Mammary epithelial cell (primary cell): ENCODE measurements at places on chromosomes 16 and 17.
A peak's percentile ranks its signal among the peaks of the same experiment; 100 is the strongest.

DNA sequence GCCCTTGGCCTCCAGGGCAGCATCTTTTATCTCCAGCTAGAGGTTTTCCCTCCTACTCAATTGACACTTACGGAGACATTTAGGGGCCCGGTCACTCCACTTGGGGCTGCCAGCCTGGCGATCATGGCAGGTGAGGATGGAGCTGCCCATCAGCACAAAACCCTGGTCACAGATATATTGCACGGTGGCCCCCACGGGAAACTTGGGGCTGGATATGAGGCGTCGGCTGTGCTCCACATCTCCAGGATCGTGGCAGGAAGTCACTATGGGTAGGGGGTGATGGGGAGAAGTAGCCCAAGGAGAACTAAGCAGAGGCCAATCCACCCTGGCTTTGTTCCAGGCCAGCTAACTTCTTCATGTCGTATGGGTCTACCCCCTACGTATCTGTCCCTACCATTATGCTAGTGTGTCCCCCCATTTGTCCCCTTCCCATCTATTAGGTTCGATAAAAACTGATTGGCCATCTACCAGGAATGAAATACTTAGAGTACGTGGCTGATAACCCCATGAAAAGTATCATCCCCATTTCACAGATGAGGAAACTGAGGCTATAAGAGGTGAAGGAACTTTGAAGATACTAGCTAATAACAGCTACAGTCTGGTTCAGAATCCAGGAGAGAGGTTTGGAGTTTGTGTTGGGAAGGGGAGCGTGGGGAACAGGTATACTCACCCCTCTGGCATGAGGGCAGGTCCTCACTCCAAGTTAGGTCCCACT lies 6.1 kb upstream of the PHF12 start:
- DNase-seq = no peak

GRCh38 chr17:8155996-8156245 lies 3.7 kb upstream of the PER1 start:
- no peak for DNase-seq

GRCh38 chr17:50129728-50130558 lies at the start of gene SAMD14:
Gene SAMD14 (minus strand): TSS chr17:50130160. CDS start chr17:50124959, 5,201 bp downstream.
- DNase-seq = no peak

- DNase-seq = peak; percentile 9
Measured at GRCh38 chr16:58843675-58844074, 109.6 kb upstream of the GOT2 start.

DNA sequence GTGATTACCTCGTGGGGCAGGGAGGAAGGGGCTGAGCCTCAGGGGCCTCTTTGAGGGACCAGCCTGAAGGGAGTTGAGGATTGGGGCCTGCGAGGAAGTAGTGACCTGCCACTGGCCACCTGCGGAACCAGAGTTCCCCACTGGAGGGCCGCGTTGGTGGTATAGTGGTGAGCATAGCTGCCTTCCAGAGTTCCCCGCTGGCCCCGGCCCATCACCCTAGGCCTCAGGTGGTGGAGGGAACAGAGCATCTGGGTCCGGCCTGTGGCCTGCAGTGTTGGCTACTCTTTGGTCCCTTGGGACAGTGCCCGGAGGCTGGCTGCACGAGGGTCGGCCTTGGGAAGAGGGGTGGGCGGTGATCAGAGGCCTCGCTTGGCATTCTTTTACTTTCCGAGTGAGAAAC lies 20.5 kb downstream of the MGAT5B start:
- DNase-seq = no peak

- no peak for DNase-seq
Measured at GRCh38 chr16:88086571-88087516, 135.6 kb downstream of the BANP start.

- DNase-seq = no peak
Measured at GRCh38 chr16:27291722-27292240, 22.0 kb upstream of the IL4R start.

- DNase-seq = no peak
Measured at GRCh38 chr17:28897769-28898526, 415 bp upstream of the FLOT2 start.

DNA sequence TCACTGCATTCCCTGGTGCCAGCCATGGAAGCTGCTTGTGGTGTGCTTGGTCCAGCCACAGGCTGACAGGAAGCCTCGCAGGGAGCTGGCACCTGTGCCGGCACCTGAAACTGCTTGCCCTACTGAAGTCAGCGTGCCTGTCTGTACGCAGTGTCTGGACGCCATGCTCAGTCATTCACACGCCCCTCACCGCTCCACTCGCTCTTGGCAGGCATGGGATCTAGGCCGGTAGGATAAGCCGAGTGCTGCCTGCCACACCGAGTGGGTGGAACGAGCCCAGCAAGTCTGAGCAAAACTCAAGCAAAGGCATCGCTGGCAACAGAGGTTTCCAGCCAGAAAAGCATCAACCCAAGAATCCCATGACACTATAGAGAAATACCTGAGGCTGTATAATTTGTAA lies 350.6 kb downstream of the CDH11 start:
- DNase-seq = no peak

- DNase-seq = peak; percentile 68
Measured at GRCh38 chr16:66954097-66954659, 6.9 kb upstream of the CES3 start.

DNA sequence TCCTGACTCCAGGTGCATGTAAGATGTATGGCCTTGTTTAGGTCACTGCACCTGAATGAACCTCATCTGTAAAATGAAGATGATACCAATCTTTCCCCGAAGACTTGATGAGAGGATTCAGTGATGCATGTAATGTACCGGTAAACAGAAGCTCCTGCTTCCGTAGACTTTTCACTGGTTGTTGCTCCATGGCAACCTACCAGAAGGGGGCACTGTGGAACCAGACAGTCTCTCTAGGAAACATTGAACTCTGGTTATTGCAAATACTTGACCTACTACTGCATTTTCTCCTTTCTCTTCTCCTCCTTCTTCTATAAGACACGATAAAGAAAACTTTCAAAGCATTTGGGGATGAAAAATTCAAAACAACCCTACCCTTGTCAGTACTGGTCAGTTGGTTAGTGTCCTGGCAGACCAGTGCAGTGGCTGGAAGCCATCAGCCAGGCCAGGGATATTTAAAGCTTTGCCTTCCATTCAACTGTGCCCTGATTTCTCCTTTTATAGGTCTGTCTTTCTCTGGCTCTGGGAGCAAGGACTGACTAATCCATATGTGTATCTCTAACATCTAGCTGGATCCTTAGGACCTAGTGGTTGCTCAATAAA lies 667.4 kb upstream of the SALL1 start:
- DNase-seq = peak; percentile 44

DNA sequence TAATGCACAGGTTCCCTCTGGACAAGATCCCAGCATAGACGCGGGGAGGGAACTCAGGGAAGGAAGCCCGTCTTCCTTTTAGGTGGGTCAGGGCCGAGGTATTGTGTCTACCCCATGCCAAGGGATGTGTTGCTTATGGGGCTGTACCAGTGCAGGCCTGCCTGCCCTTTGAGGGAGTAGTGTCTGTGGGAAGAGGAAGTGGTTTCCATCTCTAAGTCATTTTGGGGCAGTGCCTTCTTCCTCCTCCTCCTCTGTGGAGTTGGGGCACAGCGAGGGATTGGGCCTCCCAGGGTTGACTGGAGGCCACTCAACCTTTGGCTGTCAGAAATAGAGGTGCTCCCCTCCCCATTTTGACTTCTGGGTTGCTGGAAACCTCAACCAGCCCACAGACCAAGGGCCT lies 26.5 kb downstream of the GJD3 start:
- DNase-seq = no peak

DNA sequence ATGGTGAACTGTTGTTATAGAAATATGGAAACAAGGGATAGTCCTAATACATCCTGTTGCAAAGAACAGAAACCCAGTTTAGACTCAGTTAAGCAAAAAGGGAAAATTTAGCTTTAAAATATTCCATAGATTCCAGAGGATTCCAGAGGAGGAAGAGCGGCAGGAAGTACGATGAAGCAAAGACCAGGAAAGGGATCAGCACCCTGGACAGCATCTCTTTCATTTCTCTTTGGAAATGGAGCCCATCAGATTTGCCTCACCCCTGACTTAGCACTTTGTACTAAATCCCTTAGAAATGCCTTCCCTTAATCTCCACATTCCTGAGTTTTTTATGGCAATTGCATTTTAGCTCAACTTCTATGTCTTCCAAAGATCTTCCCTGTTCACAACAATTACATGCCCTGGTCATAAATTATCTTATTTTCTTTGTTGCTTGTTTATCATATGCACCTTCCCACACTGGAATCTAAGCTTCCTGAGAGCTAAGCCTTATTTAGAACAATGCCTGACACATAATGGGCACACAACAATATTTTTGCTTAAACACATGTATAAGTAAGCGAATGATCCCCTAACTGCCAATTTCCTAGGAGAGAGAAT lies 150.0 kb upstream of the RBFOX1 start:
- no peak for DNase-seq

- DNase-seq = peak; percentile 35
Measured at GRCh38 chr17:76688165-76688622, 22.6 kb downstream of the MXRA7 start.
